Activated T-helper 17 cell treated with anti-CD3 and anti-CD28 coated beads, Interleukin-2, amount 50 U/mL, for 72 hours (primary cell): ENCODE measurements at places on chromosomes 4 and X.

- ATAC-seq, result peak; percentile 86
Measured at GRCh38 chr4:13476915-13477314, 7.2 kb downstream of the RAB28 start.

DNA sequence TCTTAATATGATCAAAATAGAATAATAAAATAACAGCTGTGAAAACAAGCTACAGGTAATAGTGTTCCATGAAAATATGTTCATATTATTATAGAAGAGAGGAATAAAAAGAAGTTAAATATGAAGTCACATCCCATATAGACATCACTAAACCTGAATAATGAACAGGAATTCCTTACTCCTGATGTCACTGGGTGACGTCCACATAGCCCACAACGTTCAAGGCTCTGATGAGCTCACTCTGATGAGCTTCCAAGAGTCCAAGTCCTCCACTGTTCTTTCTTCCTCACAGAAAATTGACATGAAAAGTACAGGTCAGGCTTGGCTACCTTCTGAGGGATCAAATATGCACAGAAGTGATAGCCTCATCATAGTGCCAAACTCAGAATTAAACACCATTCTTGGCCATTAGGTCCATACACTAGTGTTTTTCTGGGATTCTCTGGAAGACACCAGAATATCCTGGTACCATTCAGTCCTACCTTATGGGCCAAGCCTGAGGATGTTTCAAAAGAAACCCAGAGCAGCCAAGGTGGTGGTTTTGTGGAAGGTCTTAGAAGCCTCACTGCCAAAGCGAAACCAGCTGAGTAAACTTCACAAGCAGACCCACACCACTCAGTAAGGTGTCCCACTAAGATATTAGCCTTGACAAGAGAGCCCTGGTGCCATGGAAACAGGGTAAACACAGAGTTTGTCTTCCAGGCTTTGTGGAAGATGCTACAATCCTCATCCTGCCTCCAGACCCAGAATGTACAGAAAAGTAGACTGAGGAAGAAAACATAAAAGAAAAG lies 138.4 kb upstream of the HHIP start:
- no peak for ATAC-seq

DNA sequence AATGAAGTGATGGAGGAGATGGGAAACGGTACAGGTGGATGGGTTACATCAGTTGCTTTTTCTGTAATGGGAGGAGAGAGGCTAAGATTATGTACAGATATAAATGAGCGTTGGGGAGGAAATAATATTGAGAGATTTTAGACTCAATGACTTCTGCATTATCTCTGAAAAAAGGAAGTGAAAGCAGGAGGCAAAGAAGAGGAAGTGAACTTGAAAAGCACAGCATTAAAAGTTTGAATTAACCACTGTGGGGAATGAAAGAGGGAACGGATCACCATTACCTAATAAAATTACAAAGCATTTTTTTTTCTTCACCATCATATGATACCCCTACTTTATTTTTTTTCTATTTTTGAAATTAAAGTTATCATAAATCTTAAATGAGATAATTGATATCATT lies 1025.5 kb downstream of the RPA4 start:
- no peak for ATAC-seq

DNA sequence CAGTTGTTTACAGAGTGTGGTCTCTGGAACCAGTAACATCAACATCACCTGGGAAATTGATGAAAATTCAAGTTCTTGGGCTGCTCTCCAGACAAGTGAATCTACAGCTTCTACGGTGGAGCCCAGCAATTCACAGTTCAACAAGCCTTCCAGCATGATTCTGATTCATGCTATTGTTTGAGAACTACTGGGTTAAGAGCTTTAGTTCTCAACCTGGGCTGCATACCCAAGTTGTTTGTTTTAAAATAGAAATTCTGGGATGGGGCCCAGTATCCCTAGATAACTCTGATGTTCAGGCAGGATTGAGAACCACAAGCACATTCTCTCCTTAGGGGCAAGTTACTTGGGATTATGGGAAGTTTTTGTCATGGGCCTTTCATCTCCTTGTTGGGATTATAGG lies 37.9 kb upstream of the PGK1 start:
- no peak for ATAC-seq

GRCh38 chr4:98473046-98473445 lies 185.4 kb downstream of the TSPAN5 start:
- peak; percentile 42 for ATAC-seq

DNA sequence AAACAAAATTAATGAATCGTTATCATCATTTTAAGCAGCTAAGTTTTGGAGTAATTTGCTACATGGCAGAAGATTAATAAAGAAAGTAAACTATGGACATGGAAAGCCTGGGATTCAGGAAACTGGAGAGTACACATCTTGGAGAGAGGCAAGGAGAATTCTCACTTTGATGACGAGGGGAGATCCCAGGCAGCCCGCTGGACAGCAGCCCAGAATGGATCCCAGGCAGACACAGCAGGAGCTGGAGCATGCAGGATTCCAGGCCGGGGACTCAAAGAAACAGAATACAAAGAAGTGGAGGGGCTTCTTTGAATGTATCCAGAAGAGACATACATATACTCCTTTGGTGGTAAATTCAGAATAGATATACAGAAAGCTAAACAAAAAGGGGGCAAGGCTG lies 118.0 kb upstream of the ATP6AP2 start:
- no peak for ATAC-seq
